ENCODE measurements at places on chromosomes 5 and 9. TPM values are rescaled to one million over a fixed set of nuclear protein-coding genes. Genes with fewer than 3 reads are reported as not detected.

Gene PPP2R2B
- 3.7 TPM for total RNA-seq

Gene LCN10
- total RNA-seq, result not detected

Gene PCDHGC5
- 1.6 TPM for total RNA-seq

Gene IL5
- not detected for total RNA-seq

Gene MYOZ3
- total RNA-seq, result not detected

Gene UNC5A
- 0.25 TPM for total RNA-seq
